Anterior cingulate cortex (tissue), 58 donors: ENCODE measurements at places on chromosomes 16 and 17.

DNA sequence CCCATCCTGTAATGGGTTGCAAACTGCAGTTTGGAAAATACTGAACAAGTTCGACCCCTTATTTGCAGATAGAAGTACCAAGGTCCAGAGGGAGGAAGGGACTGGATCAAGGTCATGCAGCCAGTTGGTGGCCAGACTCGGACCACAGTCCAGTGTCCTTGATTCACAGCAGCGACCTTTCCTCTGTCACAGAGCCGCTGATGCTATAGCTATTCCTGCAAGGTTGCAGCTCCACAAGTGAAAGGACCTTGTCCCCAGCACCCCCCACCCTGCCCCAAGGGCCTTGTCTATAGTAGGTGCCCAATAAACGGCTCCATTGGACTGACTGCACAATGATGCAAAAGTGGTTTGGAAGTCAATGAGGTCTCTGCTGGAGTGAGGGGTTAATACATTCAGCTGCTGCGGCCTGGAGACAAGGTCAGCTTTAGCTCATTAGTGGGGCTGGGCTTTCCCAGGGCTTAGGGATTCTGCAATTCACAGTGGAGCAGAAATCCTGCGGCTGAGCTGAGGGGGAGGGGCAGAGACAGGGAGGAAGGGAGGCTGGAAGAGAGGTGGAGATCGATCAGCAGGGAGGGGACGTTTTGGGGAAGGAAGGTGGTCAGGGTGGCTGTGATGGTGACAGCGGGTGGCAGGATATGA is 13.4 kb upstream of the CRHR1 start:
- DNase-seq = no peak

DNA sequence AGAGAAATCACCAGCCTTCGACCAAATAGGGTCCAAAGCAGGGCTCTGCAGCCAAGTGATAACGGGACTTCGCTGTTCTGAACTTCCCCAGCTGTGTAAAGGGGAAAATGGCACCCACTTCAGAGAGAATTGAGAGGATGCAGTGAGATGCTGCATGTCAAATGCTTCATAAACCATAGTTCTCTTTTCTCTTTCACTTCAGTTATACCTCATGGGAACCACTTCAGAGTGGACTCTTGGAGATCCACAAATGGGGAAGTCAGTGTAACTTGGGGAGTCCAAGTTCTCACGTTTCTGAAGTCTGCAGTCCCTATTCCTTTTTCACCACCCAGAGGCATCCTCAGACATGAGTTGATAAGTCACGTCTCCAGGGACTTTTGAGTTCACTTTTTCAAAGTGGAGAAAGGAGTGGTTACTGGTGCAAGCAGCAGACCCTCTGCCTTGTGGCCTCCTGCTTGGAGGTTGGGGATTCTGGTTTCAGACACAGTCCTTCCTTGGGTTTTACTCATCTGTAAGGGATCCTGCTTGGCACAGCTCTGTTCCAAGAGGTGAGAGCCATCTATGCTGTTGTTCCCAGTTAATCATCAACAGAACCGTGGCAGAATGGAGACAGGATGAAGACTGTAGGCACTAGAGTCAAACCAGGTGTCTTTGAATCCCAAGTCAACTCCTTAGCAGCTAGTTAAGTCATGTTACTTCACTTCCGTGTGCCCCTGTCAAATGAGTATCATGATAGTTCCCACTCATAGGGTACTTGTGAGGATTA is 123.4 kb upstream of the NOL11 start:
- DNase-seq = no peak

- DNase-seq = no peak
Measured at GRCh38 chr17:57114085-57114673, 29.1 kb downstream of the AKAP1 start.

GRCh38 chr16:69847643-69848042 is 85.5 kb downstream of the WWP2 start:
- DNase-seq = no peak
